ENCODE measurements at places on chromosomes 3 and 15.

- no peak for DNase-seq
These were observed 76.6 kb downstream of the CHCHD6 start for GRCh38 chr3:126780666-126781065.

DNA sequence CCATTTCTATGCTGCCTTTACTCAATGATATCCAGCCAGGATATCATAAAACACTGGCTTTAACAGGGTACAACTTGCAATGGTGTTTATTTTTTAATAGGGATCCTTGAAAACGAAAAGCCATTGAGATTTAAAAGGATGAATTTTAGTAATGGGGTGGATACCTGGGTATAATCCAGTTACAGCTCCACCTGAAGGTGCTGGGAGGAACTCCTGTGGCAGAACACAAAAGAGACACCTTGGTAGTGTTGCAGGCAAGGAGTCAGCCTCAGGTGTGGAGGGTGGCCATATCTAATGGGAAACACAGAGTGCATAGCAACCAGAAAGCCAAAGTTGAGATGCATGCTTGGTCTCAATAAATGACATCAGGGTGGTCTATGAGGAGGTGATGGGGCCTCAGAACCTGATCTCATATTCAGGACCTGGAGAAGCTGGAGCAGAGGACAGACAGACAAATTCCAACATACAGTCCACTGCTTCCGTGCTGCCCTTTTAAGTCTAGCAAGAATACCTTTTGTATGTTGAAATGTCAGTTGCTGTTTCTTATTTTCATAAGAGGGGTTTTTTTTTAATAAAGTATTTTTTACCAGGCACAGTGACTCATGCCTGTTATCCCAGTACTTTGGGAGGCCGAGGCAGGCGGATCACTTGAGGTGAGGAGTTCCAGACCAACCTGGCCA lies 12.0 kb upstream of the PAQR9 start:
- no peak for DNase-seq

DNA sequence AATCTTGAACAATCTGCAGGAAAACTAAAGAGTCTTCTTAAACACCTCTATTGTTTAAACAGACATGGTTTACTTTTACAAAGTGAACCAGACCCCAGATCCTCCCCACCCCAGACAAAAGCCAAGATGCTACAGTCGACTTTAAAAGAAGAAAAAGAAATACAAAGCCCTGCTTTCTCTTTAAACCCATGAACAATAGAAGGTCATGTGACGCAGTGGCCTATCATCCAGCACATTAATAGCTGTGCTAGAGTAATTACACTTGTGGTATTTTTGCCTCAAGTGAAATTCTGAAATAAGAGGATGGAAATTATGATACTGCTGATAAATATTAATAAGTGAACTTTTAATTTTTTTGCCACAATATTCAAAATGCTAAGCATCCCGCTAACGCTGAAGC lies 613.4 kb downstream of the FOXP1 start:
- no peak for DNase-seq

DNA sequence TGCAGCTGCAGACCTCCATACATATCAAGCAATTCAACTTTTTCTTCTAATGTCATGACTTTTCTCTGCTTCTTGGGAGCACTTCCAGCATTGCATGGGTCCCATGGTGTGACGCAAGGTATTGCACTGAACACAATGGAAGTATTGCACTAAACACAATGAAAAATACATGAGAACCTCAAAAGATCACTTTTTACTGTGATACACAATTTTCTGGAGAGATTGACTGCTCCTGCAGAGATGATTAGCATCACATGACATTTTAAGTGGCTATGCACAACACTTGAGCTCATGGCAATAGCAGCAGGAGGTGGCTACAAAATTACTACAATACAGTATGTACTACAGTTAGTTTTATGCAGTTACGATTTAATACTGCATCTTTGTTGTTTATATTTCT lies 113.5 kb upstream of the BHLHE40 start:
- no peak for DNase-seq

DNA sequence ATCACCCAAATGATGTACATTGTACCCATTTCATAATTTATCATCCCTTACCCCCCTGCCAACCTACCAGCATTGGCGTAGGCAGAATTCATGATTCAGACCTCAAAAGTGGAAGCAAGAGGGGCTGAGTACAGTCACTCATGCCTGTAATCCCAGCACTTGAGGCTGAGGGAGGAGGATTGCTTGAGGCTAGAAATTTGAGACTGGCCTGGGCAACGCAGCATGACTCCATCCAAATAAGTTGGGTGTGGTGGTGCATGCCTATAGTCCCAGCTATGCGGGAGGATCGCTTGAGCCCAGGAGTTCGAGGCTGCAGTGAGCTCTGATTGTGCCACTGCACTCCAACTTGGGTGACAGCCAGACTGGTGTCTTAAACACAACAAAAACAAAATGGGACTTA lies 10.4 kb downstream of the TTC14 start:
- no peak for DNase-seq

DNA sequence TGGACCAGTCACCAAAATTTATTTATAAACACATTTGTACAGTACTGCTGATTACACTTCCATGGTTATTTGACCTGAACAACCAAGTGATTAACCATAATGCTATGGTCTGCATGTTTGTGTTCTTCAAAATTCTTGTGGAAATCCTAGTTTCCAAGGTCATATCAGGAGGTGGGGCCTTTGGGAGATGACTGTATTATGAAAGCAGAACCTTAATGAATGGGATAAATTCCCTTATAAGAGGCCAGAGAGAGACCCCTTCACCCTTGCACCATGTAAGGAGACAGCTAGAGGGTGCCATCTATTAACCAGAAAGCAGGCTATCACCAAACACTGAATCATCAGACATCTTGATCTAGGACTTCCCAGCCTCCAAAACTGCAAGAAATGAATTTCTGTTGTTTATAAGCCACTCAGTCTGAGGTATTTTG lies 1.9 kb downstream of the SCAPER start:
- no peak for DNase-seq

GRCh38 chr3:197226179-197226578 lies 72.2 kb downstream of the DLG1 start:
- peak; percentile 25 for DNase-seq

GRCh38 chr3:38652934-38653333 lies 3.4 kb upstream of the SCN5A start:
- no peak for DNase-seq

GRCh38 chr3:141104151-141104821 lies 53.1 kb downstream of the SPSB4 start:
- DNase-seq = no peak

DNA sequence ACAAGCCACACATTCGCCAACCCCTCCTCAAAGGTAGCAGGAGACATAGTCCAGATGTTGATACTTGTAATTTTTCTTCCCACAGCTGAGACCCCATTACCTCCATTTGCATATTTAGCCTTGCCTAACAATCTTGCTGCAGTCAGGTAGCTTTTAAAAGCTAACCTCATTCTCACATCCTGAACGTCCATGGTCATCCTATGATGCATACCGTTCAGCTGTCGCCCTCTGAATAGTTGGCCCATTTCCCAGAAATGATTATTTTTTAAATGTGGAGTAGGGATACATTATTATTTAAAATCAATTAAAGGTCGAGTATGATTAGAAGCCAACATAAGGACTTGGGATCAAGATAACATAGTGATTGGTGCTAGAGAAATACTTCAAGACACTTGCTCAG lies 165.0 kb downstream of the MEX3B start:
- DNase-seq = no peak

- no peak for DNase-seq
These were observed 119.4 kb downstream of the GADL1 start for GRCh38 chr3:30775040-30775439.

DNA sequence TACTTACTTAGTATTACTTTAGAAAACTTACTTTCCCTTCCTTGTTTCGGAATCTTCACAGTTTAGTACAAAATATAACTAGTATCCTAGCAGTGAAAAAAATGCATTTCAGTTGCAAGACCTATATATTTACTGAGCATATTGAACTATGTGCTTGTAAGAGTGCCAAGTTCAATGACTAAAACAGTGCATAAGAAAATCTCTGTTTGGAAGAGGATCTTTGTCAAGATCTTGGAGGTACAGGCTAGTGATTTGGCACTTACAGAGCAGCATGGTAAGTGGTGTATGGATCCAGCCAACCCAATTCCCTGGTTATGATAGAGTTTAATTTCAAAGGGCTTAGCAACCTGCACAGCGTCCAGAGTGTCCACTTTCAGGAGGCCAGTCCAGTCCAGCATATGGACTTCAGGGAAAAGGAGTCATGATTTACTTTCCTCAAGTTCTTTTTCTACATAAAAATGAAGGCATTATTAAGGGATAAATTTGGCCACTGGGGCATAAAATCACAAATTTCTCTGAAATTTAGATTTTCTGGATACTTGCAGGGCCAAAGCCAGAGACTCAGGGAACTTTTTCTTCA lies 625.8 kb upstream of the BCHE start:
- no peak for DNase-seq

DNA sequence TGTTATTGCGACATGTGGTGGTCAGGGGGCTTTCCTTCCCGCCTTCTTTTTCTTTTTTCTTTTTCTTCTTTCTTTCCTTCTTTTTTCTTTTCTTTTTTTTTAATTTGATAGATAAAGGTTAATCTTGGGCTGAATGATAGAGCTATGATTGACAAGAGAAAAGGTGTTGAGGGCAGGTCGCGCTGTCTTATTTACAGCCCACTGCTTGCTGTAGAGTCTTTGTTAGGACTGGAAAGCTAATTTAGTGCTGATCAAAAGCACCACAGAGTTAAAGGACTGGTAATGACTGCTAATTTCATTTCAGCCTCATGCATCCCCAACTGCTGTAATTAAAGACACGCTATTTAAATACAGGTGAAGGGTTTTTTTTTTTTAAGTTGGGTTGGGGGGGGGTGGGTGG lies 10.6 kb upstream of the SOX2 start:
- DNase-seq = no peak

- DNase-seq = no peak
These were observed 173.8 kb upstream of the TLE3 start for GRCh38 chr15:70271422-70272088.

- DNase-seq = no peak
These were observed 32.7 kb downstream of the PRTG start for GRCh38 chr15:55710286-55710685.

- DNase-seq = no peak
These were observed 59.5 kb upstream of the TRPC1 start for GRCh38 chr3:142664311-142664710.

- DNase-seq = no peak
These were observed 33.0 kb downstream of the THBS1 start for GRCh38 chr15:39613861-39614260.

- no peak for DNase-seq
These were observed 13.4 kb downstream of the FHIT start for GRCh38 chr3:61237858-61238257.

GRCh38 chr15:78037328-78037727 lies 40.2 kb downstream of the TBC1D2B start:
- DNase-seq = no peak

DNA sequence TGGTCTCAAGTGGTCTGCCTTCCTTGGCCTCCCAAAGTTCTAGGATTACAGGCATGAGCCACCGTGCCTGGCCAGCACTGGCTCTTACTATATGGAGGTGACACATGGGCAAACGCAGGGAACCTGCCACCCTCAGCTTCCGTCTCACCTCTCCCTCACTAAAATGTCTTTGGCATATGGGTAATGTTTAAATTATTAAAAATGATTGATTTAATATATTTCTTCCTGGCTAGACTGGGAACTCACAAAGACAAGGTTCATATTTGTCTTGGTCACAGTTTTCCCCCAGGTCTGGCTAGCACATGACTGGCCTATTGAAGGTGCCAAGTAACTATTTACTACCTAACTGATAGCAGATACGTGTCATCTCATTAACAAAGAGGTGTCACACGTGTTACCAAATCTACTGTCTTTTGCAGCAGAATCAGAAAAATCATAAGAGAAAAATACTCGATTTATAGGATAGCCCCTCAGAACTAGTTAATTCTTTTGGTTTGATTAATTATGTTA lies 48.2 kb downstream of the SYNM start:
- no peak for DNase-seq

GRCh38 chr3:22288756-22289155 lies 537.7 kb upstream of the ZNF385D start:
- no peak for DNase-seq

All from nephron progenitor cell (in vitro differentiated cells).